ENCODE measurements at places on chromosomes 13 and 19.

DNA sequence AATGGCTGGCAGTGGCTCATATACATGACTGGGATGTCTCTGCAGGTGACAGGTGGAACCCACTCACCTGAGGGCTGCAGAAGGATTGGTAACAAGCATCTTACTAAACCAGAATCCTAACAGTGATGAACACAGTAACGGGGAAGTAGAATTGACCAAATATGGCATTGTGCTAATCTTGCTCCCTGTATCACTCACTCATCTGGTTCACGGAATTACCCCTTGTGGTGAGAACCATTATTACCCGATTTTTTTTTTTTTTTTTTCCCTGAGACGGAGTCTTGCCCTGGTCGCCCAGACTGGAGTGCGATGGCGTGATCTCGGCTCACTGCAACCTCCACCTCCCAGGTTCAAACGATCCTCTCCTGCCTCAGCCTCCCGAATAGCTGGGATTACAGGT lies 69.5 kb downstream of the PTPRS start:
- DNase-seq, result no peak

GRCh38 chr13:82356667-82357410 lies 1525.4 kb downstream of the SLITRK1 start:
- no peak for DNase-seq

DNA sequence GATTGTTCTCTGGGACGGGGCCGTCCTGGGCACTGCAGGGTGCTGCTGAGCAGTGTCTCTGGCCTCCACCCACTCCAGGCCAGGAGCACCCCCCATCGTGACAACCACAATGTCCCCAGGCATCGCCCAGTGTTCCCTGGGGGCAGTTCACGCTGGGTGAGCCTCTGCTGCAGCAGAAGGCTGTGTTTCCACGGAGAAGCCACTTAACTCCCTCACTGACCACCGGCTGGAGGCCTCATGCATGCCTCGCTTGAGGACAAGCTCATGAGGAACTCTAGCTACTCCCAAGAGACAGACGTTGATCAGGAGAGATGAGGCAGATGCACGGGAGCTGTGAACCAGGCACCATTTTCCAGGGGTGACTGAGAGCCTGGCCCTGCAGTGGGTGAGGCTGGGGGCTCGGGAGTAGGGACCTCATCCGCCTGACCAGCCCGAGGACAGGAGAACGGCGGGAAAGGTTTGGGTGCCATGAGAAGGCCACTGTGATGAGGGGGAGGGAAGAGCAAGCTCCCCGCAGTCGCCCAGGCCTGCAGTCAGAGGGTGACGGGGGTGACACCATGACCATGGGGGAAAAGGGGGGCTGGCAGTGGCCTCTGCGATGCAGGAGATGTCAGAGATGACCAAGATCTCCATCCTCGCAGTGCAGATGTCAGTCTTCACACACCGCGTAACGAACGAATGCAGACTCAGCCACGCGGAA lies 5.1 kb downstream of the SLC39A3 start:
- no peak for DNase-seq

DNA sequence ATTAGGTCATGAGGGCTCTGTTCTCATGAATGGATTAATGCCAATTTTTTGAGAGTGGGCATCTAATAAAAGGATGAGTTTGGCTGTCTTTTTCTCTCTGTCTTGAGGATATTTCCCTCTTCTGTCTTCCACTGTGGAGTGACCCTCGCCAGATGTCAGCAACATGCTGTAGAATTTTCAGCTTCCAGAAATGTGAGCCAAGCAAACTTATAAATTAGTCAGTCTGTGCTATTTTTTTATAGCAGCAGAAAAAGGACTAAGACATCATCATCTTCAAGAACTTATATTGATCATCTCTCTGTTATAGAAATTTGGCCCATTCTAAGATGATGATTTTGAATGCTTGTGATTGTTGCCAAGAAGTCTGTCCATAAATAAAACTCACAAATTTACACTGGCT lies 431.4 kb downstream of the FGF9 start:
- no peak for DNase-seq

GRCh38 chr13:109968876-109969577 lies 182.6 kb upstream of the IRS2 start:
- DNase-seq, result no peak

- peak; percentile 72 for DNase-seq
Observed at GRCh38 chr19:16017138-16017490, 59.2 kb upstream of the TPM4 start.

DNA sequence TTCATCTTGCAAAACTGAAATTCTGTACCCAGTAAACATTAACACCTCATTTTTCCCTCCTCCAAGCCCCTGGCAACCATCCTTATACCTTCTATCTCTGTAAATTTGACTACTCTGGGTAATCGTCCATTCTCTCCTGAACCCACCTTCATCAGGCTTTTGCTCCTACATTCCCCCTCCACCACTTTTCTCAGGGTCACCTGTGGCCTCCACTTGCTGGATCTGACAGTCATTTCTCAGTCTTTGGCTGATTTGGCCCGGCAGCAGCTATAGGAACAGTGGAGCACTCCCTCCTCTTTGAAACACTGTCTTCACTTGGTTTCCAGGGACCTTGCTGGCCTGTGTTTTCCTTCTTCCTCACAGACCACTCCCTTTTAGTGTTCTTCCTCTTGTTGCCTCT lies 83.5 kb downstream of the LRCH1 start:
- DNase-seq, result no peak

DNA sequence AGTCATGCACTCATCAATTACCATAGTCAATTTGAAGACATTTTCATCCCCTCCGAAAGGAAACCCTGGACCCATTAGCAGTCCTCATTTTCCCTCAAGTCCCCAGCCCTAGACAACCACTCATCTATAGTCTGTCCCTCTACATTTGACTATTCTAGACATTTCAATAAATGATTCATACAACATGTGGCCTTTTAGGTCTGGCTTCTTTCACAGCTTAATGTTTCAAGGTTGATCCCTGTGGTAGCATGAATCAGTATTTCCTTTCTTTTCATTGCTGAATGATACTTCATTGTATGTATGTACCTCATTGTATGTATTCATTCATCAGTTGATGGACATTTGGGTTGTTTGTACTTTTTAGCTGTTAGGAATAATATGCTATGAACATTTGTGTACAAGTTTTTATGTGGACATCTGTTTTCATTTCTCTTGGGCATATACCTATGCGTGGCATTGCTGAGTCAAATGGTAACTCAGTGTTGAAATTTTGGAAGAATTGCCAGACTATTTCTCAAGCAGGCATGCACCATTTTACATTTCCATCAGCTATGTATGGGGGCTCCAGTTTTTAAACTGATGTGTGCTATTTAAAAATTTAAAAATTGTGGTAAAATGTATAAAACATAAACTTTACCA lies 18.4 kb downstream of the SPATA13 start:
- no peak for DNase-seq

GRCh38 chr13:63396746-63397145 lies 1981.1 kb upstream of the PCDH20 start:
- DNase-seq, result no peak

DNA sequence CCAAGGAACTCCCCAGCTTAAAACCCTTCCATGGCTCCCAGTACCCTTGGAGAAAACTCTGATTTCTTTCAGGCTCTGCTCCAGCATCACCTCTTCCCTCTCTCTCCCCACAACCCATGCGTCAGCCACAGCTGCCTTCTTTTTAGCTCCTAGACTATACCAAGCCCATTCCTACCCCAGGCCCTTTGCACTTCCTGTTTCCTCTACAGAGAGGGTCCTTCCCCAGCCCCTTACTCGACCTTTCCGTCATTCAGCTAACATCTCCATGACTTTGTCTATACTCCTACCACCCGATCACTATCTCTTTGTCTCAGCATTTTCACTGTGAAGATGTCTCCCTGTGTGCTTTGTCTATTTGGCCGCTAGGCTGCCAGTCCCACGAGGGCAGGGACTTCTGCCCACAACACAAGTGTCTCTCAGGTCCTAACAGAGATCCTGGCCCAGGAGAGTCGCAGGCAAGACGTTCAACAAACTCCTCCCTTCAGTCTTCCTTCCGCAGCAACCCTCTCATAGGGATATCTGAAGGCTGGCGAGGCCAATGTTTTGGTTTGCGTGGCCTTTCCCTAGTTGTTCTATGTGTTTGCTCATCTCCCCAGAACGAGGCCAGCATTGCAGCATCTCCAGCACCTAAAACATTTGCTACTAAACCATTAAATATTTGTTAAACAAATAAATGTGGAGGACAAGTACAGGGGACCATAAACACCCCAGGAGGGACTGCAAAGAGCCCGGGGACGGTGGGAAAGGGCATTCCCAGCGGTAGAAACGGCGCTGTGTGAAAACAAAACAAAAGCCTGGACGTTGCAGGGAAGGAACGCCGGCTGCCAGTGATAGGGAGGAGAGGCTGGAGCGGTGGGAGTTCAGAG lies 816 bp downstream of the CCNP start:
- no peak for DNase-seq

DNA sequence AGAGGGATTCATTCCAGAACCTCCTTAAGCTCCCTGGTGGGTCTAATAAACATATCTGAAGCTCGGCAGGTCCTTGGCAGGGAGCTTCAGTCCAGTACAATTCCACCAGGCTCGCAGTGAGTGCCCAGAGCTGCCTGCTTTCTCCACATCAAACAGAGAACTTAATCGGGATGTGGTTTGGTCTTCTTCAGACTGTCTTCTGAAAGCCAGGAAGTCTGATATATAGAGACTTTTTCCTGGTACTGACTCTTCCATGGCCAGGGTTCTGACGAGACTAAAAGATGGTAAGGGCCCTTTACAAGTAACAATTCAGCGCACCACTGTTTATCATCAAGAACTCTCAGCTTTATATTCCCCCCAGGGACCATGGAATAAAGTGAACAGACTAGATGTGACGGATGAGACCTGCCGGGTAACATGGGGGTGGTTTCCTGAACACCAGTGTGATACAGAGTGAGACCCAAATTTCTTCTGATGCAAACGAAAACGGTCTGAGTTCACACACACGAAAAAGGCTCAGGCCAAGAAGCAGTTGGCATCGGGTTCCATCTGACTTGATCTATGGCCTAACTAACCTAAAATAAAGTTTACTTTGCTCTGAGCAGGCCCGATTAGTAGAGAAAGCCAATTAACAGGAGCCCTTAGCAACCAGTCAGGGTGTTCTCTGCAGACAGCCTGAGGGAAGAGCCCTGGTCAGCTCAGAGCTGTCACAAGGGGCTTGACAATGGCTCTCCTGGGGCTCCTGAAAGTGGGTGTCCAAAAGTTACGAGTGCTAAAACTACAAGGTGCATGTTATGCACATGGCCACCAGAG lies 29.0 kb downstream of the RANBP3 start:
- DNase-seq, result no peak

GRCh38 chr13:112187527-112188297 lies 120.8 kb downstream of the SOX1 start:
- no peak for DNase-seq

- DNase-seq, result no peak
Observed at GRCh38 chr13:110183910-110184309, 123.0 kb downstream of the COL4A1 start.

- no peak for DNase-seq
Observed at GRCh38 chr13:59345311-59345710, 818.4 kb downstream of the DIAPH3 start.

GRCh38 chr19:35851213-35852028 lies 883 bp downstream of the NPHS1 start:
- no peak for DNase-seq

- no peak for DNase-seq
Observed at GRCh38 chr19:17576758-17577456, 21.5 kb downstream of the COLGALT1 start.

DNA sequence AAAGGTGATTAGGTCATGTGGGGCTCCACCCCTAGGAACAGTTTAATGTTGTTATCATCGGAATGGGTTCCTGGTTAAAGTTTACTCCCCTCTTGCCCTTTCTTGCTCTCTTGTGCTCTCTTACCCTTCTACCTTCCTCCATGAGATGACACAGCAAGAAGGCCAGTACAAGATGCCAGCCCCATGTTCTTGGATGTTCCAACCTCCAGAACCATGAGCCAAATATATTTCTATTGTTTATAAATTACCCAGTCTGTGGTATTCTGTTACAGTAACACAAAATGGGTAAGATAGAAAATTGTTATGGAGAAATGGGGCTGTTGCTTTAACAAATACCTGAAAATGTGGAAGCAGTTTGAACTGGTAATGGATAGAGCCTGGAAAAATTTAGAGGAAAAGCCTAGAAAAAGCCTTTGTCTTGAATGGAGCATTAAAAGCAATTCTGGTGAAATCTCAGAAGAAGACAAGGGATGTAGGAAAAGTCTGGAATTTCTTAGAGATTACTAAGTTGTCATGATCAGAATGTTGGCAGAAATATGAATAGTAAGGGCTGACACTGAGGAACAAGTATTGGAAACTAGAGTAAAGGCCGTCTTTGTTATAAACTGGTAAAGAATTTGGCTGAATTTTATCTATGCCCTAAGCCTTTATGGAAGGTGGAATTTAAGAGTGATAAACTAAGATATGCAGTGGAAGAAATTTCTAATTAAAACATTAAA lies 53.5 kb upstream of the TSC22D1 start:
- DNase-seq, result no peak

DNA sequence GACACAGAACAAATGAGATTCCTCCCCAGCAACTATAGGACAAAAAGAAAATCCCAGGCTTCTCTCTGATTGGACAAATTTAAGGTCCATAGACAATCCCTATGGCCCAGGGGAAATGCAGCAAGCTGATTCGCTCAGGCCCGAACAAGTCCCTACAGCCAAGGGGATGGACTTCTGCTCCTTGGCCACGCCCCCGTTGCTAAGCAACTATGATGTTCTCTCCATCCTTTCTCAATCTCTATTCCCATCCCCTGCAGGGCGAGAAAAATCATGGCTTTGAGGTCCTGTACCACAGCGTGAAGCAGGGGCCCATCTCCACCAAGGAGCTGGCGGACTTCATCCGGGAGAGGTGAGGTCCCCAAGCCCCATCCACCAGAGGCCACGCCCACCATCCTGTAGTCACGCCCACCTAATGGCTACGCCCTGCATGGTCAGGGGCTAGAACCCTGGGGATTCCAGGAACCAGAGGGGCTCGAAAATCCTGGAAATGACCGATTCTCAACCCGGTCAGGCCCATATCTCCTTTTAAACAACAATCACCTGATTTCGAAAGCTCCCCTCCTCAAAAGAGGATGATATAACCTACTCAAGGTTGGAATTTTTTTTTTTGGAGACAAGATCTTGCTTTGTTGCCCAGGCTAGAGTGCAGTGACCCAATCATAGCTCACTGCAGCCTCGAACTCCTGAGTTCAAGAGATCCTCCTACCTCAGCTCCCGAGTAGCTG lies 11.4 kb downstream of the FCHO1 start:
- DNase-seq, result no peak

GRCh38 chr13:111338841-111339240 lies 18.4 kb downstream of the TEX29 start:
- no peak for DNase-seq

DNA sequence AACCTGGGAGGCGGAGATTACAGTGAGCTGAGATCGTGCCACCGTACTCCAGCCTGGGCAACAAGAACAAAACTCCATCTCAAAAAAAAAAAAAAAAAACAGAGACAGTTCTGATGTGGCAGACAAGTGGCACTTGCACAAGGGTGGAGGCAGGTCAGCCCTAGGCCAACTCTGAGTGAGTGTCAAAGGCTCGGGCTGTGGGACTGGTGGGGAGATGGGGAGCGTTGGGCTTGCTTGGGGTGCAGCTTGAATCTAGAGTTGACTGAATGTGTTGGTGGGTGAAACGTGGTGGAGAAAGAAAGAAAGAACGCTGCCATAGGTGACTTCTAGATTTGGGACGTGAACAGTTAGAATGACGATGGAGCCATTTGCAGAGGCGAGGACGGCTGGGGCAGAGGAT lies 121.3 kb upstream of the SPACA7 start:
- no peak for DNase-seq

- DNase-seq, result no peak
Observed at GRCh38 chr13:28299916-28300315, 161.6 kb downstream of the PAN3 start.
